ENCODE measurements at places on chromosomes 13 and 19. TPM values are rescaled to one million over a fixed set of nuclear protein-coding genes. Genes with fewer than 3 reads are reported as not detected.

GRCh38 chr13:35712907-35713761, 236.6 kb upstream of the MAB21L1 start:
- DNase-seq = no peak

- no peak for DNase-seq
These were observed 45.0 kb upstream of the SLC15A1 start for GRCh38 chr13:98797456-98797855.

Gene SHISA7
- total RNA-seq = not detected

- DNase-seq = no peak
These were observed 404.7 kb downstream of the IRS2 start for GRCh38 chr13:109381546-109382180.

Gene C19orf85
- total RNA-seq = 0.73 TPM

DNA sequence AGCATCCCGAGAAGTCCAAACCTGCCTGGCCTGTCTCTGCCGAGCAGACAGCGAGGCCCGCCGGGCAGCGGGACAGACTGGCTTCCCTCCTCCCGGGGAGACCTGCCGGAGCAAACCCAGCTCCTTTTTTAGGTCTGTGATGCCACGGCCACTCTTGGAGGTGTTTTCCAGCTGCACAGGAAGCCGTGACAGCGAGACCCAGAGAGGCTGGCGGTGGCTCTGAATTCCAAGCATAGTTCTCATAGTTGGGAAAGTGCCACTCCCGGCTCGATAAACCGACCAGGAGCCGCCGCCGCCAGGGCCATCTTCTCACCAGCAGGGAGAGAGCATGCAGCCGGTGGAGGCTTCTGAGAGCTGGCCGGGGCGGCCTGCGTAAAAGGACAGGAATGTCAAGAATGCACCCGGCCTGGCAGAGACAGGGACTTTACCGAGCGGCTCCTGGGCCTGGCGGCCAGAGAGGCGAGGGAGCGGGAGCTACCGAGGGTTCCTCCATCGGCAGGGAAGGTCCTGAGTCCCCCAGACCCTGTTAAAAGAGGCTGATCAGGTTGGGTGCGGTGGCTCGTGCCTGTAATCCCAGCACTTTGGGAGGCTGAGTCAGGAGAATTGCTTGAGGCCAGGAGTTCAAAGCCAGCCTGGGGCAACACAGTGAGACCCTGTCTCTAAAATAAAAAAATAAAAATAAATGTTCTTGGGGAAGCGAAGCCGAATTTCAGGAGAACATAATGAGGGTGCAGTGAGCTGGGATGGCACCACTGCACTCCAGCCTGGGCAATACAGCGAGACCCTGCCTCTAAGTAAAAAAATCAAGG, 64.9 kb downstream of the GADD45B start:
- DNase-seq = peak; percentile 94

Gene KLK4
- not detected for total RNA-seq

Gene GRAMD1A
- 62.7 TPM for total RNA-seq

DNA sequence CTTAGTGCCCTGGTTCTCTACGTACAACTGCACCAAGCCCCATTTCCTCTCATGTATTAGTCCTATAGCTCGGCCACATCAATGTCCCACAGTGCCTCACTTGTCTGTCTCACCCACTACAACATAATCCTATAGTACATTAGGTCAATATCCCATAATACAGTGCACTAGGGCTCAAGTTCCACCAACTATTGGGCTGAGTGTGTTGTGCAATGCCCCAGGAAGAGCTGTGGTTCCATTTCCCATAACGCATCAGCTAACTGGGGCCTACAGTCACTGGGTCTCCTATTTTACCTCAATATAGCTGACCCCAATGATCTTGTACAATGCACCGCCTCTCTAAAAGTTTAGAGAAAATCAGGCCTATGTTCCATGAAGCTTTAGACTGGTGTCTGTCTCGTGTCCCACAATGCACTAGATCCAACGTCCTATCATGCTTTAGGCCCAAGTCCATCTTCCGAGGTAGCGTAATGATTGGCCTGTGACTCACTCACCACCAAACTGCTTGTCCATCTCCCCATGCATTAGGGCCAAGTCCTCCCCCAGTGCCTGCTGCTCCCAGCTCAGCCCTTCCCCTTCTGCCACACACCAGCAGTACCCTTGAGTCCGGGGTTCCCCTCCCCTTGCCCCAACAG, 21.8 kb downstream of the TSKS start:
- DNase-seq = no peak

Gene GNA15
- total RNA-seq = 16.3 TPM

DNA sequence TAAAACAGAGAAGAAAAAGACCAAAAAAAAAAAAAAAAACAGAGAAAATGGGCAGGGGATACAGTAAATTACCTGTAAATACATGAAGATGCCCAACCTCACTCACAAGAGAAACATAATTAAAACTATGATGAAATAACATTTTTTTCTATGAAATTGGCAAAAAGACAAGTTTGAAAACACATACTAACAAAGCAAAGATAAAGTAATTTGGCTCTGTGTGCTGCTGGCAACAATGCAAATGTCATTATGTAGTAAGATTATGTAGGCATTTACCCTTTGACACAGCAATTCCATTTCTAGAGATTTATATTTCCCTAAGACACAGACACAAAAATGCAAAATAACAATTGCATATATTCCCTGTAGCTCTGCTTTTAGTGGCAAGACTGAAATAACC, 20.2 kb downstream of the ZC3H13 start:
- DNase-seq = no peak

Gene ZNF653
- total RNA-seq = 13.4 TPM

DNA sequence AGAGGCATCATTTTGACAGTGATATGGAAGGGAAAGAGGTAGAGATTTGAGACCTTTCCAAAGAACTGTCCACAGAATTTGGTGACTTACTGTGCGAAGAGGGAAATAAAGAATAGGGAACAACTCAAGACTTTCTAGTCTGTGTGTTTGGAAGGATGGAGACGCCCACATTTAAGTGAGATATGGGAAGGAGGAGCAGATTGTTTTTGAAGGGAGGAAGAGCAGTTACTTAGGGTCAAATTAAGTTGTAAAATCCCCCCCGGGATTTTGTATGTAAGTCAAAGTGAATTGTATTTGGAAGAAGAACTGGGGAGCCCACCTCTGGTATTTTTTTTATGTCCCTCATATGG, 1.2 kb downstream of the USPL1 start:
- no peak for DNase-seq

Data from PC-9 (cell line).